ENCODE measurements at places on chromosomes 2 and 18.

DNA sequence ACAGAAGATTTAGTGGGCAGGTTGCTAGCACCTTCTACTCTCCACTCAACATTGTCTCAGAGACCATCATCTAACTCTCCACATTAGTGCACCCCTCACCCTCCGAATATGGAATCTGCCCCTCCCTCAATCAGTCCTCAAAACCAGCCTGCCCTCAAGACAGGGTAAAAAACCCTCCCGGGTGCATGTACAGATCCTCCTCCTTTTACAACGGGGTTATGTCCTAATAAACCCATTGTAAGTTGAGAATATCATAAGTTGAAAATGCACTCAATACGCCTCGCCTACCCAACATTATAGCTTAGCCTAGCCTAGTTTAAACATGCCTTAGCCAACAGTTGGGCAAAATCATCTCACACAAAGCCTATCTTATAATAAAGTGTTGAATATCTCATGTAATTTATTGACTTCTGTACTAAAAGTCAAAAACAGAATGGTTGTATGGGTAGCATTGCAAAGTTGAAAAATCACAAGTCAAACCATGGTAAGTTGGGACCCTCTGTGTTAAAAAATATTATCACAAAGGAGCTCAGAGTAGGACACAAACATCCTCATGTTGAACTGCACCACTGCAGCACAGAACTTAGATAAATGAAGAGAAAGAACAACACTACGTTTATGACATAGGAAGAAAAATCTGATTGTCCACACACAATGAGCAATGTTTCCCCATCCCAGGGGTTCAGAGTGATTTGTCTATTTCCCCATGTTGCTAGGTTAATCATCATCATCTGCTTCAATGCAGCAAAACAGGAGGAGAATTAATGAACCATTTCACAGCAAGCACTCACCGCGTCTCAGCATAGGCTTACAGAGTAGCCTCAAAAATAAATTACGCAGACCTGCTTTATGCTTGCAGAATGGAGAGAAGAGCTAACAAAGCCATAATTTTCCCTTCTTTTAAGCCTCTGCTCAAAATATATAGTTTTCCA is 184.1 kb upstream of the ARL4C start:
- DNase-seq, result no peak

DNA sequence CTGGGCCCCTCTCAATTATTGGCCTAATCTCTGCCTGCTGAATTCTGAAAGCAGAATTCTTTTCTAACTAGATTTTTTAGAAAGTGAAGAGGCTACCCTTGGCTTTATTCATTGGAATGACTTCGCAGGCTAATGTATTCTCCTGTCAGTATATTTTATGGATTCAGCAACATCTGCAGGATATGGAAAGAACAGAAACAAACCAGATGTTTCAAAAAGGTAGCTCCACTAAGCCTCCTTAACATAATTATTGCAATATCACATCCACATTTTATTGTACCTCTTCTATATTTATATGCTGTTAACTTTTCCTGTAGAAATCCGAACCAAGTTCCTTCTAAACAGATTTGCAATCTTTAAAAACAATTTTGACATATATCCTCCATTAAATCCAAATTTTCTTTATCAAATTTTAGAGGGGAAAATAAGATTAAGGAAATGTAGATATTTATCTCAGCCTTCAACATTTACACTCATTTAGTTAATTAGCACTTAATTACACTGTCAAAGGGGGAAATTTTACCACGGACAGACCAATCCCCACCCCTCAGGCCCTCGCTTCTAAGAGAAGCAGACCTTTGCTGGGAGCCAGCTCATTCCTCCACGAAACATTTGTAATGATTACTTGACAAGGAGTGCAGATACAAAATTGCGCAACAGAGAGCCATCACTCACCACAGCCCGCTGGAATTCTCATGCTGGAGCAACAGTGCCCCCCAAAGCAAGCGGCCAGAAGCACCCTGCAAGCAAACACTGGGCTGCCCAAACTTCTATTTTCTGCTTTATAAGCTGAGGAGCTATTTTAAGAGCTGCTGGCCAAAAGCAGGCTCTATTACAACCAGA is 253.4 kb downstream of the ETAA1 start:
- DNase-seq, result peak; percentile 93

DNA sequence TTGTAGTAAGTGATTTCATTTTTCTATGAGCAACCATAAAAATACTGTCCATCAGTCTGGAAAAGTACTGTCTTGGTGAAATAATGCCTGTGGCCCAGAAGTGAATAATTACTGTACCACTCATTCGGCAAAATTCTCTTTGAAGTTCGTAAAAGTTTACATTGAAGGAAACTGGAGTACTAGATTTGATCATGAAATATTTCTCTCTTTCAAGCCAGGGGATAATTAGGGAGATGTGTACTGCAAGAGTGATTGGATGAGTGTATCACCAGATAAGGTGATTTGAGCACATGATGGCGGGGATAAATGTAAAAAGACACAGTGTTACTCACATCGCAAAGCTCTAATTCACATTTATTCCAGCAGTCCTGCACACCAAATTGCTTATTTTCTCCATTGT is 883.2 kb upstream of the PIK3C3 start:
- no peak for DNase-seq

DNA sequence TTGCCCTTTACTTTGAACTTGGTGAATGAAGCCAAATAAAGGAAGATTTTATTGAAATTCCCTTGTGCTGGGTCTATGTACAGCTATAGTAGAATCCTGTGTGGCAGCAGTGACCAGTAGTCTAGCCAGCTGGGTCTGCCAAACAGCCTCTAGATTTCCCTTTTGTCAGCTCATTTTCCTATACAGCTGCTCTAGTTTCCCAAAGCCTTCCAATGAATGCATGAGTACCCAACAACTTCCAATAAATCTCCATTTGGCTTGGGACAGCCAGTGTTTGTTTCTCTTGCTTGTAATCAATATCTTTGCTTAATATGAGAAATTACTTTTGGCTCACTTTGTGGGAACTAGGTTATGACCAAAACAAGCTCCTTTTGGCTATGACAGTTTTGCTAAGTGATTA is 43.6 kb downstream of the SCN9A start:
- DNase-seq, result no peak

DNA sequence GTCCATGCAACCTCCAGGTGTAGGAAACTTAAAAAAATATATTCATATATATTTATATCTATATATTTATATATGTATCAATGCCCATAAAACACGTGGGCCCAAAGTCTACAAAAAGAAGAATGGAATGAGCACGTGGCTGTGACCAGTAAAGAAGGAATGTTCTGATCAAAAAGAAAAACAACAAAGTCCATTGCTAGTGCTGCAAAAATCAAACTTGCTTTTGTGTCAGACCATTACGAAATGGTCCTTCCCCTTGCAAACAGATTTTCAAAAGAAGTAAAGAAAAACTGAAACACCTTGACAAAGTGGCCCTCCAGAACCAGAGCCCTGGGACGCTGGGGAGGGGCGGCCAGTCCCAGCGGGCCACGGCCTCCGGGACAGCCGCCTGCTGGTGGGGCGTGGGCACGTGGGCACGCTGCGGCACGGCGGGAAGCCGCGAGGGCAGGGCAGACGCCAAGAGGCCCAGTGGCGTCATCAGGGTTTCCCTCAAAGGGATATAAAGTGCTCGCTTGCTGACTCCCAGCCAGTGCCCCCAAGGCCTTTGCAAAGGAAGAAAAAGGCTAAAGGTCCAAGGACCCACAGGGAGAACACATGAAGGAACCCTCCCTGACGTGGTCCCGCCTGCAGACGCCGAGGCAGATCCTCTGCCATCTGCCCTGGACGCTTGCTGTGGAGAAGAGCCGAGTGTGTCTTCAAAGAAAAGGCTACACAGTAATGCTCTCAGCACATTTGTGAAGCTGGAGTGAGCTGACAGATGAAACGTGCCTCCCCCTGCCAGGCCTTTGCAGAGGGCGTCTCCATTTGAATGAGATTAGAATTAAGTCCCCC is 201.8 kb downstream of the TWIST2 start:
- DNase-seq, result no peak

DNA sequence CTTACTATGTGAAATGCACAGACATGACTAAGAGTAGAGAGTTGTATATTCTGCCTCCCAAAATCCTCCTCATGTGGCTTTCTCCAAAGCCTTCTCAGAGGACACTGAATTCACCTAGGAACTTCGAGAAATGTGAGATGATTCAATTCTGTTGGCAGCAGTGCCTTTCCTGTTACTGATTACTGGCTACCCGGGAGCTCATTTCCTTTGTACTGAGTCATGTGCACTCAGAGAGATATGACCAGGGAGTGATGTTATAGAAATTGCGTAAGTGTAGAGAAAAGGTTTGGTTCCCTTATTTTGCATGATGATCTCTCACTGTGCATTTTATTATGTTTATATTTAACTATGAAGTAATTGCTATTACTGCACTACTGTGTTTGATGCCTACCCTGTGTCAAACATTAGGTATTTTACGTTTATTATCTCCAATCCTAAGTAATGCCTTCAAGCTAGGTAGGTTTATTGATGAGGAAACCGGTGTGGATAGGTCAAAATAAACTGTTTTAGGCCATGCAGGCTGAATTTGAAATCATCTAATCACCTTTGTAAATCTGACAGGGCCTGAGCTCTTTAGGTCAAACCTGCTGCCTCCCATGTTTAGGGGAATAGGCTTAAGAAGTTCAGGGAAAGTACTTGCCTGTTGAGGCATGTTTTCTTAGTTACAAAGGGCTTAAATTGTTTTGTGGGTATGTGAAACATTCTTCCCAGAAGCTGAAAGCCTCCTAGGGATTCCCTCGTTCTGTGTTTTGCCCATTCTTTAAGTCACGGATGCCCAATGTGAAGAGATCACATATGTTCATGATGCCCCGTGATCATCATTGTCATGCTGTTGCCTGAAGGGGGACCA is 86.8 kb downstream of the FMNL2 start:
- no peak for DNase-seq
